ENCODE measurements at places on chromosomes 1 and 21. TPM values are rescaled to one million over a fixed set of nuclear protein-coding genes. Genes with fewer than 3 reads are reported as not detected.

CYP4A11 gene
- total RNA-seq, result not detected

DNA sequence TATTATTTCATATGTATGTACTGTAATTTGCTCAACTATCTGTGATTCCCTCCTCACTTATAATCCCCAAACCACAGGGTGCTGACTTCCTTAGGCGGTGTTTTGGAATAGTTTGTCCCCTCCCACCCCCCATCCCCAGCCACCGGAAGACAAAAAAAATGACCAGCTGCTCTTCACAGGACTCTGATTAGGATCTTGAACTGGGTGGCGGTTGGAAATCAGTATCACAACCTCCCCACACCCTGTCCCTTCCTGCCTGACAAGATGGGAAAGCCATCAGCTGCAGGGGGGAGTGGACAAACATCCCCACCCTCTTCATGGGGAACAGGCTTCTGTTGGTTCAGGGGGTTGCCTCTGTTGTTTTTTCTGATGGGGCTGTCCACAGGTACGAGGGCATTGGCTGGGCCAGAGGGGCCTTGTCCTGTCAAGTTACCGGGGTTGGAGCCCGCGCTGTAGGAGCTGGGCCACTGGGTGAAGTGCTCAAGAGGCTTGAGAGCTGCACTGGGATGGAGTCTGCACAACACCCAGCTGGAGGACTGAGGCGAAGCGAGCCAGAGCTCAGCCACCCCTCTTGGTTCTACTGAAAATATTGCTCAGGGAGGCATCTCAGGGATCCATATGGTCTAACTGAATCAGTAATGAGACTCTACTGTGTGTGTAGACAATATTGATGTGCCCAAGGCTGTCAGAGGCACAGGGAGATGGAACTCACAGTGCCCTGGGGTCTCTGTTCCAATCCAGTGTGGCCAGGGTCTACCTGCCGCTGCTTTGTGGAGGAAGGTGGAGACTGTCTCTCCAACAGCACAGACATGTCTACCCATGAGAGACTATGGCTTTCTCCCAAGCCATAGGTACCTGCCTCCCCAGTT is 28.2 kb downstream of the NAV1 start:
- DNase-seq, result no peak

- DNase-seq, result no peak
Measured at GRCh38 chr1:243926299-243926698, 76.3 kb upstream of the AKT3 start.

DNA sequence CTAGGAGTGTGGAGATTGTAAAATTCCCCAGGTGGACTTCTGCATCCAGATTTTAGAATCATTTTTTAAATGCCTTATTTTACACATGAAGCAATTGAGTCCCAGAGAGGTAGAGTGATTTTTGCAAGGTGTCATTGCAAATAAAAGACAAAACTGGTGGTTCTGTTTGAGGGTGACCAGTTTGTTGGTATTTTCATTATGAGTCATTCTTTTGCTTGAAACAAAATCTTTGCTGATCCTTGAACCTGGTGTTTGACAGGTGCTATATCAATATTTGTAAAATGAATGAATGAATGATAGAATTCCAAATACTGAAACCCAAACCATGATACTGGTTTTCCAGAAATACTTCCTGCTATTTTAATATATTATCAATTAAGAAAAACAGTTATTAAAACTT is 44.1 kb downstream of the TTC3 start:
- no peak for DNase-seq

- DNase-seq, result no peak
Measured at GRCh38 chr1:53172426-53173128, 24.0 kb upstream of the CPT2 start.

ADAMTSL4 gene
- 37.2 TPM for total RNA-seq

- DNase-seq, result no peak
Measured at GRCh38 chr1:214448536-214448935, 102.9 kb downstream of the PTPN14 start.

MCOLN3 gene
- 29.2 TPM for total RNA-seq

- no peak for DNase-seq
Measured at GRCh38 chr1:14352897-14353296, 245.6 kb upstream of the KAZN start.
